ENCODE measurements at places on chromosomes 5 and 9. TPM values are rescaled to one million over a fixed set of nuclear protein-coding genes. Genes with fewer than 3 reads are reported as not detected.
A peak's percentile ranks its signal among the peaks of the same experiment; 100 is the strongest.

GRCh38 chr9:131228988-131229387 is 47.3 kb downstream of the FAM78A start:
- H3K27me3 ChIP-seq: no peaks in the 10 kb centered on the region
- H3K4me3 ChIP-seq: no peak overlapping the region
- peaks cover 11% of the 10 kb centered on the region for H3K36me3 ChIP-seq
- peaks cover 4% of the 10 kb centered on the region for H3K4me1 ChIP-seq

- H3K36me3 ChIP-seq: no peaks in the 10 kb centered on the region
- no peak overlapping the region for H3K4me3 ChIP-seq
- H3K27me3 ChIP-seq: no peaks in the 10 kb centered on the region
Observed at GRCh38 chr5:105632043-105632442, 2038.7 kb downstream of the EFNA5 start.

- peak overlapping the region; percentile 96 for H3K27ac ChIP-seq
- H3K27me3 ChIP-seq: no peaks in the 10 kb centered on the region
Observed at GRCh38 chr9:93451849-93452709, 594 bp downstream of the FAM120A start.

DNA sequence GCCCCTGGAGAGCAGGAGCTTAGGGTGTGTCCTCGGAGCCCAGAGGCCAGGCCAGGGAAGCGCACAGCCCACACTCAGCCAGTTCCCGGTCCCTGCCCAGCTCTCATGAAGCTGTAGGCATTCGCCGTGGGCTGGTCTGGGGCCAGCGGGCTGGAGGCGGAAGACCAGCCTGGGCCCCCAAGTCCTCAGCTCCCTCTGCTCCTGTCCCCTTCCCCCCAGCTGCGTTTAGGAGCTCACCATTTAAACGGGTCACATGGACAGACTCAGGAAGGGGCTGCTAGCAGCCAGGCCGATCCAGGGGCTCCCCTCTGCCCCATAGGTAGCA is 17.4 kb downstream of the DNLZ start:
- H3K36me3 ChIP-seq: no peaks in the 10 kb centered on the region
- no peaks in the 10 kb centered on the region for H3K4me1 ChIP-seq
- no peaks in the 10 kb centered on the region for H3K27me3 ChIP-seq
- no peak overlapping the region for H3K27ac ChIP-seq
- DNase-seq: no peak

DNA sequence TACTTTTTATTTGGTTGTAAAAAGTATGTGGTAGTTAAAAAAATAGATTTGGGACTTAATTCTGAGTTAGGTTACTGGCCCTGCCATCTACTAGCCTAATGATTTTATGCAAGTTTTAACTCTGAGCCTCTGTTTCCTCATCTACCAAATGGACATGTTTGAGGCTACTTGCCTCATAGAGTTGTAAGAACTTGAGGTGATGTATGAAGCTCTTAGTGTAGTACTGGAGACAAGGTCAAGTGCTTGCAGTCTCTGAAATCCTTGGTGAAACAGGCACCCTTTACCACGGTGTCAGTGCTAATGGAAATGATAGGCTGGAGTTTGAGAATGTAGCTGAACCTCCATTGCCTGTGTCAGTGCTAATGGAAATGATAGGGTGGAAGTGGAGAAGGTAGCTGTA is 15.3 kb downstream of the GPR107 start:
- no peak overlapping the region for H3K4me3 ChIP-seq
- no peak for DNase-seq
- peaks cover 15% of the 10 kb centered on the region for H3K36me3 ChIP-seq
- H3K27me3 ChIP-seq: no peaks in the 10 kb centered on the region
- peak overlapping the region; percentile 28 for H3K27ac ChIP-seq
- peaks cover 14% of the 10 kb centered on the region for H3K4me1 ChIP-seq

- no peaks in the 10 kb centered on the region for H3K27me3 ChIP-seq
- peaks cover 25% of the 10 kb centered on the region for H3K4me1 ChIP-seq
- no peak for DNase-seq
Observed at GRCh38 chr5:14281746-14282181, 138.6 kb downstream of the TRIO start.

DNA sequence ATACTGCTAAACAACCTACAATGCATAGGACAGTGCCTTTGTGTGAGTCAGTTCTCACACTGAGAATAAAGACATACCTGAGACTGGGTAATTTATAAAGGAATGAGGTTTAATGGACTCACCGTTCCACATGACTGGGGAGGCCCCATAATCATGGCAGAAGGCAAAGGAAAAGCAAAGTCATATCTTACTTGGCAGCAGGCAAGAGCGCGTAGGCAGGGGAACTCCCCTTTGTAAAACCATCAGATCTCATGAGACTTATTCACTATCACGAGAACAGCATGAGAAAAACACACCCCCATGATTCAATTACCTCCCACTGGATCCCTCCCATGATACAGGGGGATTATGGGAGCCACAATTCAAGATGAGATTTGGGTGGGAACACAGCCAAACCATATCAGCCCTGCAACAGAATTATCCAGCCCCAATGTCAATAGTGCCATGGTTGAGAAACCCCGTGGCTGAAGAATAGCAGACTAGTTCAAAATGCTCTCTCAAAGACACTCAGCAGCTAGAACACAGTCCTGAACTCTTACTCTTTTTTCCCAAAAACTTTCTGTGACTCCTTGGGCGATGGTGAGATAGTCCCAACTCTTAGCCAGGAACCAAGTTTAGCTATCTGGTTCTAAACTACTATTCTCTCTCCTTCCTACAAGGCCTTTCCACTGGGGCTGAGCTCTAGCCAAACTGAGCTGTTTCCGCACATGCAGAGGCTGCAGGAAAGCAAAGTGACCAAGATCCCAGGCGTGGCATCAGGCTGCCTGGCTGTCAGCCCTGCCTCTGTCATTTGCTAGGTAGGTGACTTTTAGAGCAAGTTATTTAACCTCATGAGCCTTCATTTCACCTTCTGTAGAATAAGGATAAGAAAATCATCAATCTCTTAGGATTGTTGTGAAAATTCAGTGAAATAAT is 21.7 kb downstream of the FAT2 start:
- no peak for DNase-seq
- H3K36me3 ChIP-seq: no peaks in the 10 kb centered on the region
- H3K4me1 ChIP-seq: peaks cover 5% of the 10 kb centered on the region
- H3K27me3 ChIP-seq: peaks cover 3% of the 10 kb centered on the region

- no peak overlapping the region for H3K4me3 ChIP-seq
- no peaks in the 10 kb centered on the region for H3K27me3 ChIP-seq
- DNase-seq: no peak
- H3K27ac ChIP-seq: no peak overlapping the region
- H3K36me3 ChIP-seq: peaks cover 15% of the 10 kb centered on the region
Observed at GRCh38 chr5:79284846-79285245, 48.9 kb downstream of the JMY start.

DNA sequence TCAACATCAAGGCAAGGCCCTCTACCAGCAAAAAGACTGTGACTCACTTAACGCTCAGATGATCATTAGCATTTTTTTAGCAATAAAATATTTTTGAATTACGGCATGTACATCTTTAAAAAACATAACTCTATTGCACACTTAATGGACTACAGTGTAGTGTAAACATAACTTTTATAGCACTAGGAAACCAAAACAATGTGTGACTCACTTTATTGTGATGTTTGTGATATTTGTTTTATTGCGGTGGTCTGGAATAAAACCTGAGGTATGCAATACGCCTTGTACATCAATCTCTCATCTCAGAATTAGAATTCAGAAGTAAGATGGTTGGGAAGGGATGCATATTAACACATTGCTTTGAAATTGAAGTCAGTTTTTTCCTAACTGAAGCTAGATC is 106.9 kb upstream of the PTCH1 start:
- H3K27ac ChIP-seq: no peak overlapping the region
- no peaks in the 10 kb centered on the region for H3K36me3 ChIP-seq

- no peak overlapping the region for H3K4me3 ChIP-seq
- H3K27ac ChIP-seq: no peak overlapping the region
- peaks cover 18% of the 10 kb centered on the region for H3K4me1 ChIP-seq
Observed at GRCh38 chr5:74422671-74423070, 217.9 kb downstream of the ENC1 start.

GRCh38 chr5:148343603-148344487 is 8.5 kb downstream of the SPINK9 start:
- DNase-seq: no peak
- H3K36me3 ChIP-seq: no peaks in the 10 kb centered on the region
- H3K4me3 ChIP-seq: peak overlapping the region; percentile 56

- no peak overlapping the region for H3K4me3 ChIP-seq
- no peaks in the 10 kb centered on the region for H3K36me3 ChIP-seq
- H3K27me3 ChIP-seq: peaks cover 27% of the 10 kb centered on the region
- no peak for DNase-seq
- no peak overlapping the region for H3K27ac ChIP-seq
Observed at GRCh38 chr5:137078171-137078665, 420.9 kb downstream of the SPOCK1 start.

DNA sequence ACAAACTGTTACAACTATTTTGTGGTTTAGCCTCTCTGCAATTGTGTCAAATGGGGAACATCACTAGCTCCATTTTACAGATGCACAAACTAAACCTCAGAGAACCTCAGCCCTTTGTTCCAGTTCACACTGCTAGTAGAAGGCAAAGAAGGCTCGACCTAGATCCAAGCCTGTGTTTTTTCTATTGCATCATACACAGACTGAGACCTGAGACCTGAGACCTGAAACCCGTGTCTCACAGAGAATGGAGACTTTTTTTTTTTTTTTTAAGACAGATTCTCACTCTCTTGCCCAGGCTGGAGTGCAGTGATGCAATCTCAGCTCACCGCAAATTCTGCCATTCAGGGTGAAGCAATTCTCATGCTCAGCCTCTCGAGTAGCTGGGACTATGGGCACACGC is 120.8 kb downstream of the GALNT10 start:
- H3K36me3 ChIP-seq: peaks cover 8% of the 10 kb centered on the region
- H3K27me3 ChIP-seq: no peaks in the 10 kb centered on the region
- H3K27ac ChIP-seq: no peak overlapping the region
- H3K4me1 ChIP-seq: no peaks in the 10 kb centered on the region

DNA sequence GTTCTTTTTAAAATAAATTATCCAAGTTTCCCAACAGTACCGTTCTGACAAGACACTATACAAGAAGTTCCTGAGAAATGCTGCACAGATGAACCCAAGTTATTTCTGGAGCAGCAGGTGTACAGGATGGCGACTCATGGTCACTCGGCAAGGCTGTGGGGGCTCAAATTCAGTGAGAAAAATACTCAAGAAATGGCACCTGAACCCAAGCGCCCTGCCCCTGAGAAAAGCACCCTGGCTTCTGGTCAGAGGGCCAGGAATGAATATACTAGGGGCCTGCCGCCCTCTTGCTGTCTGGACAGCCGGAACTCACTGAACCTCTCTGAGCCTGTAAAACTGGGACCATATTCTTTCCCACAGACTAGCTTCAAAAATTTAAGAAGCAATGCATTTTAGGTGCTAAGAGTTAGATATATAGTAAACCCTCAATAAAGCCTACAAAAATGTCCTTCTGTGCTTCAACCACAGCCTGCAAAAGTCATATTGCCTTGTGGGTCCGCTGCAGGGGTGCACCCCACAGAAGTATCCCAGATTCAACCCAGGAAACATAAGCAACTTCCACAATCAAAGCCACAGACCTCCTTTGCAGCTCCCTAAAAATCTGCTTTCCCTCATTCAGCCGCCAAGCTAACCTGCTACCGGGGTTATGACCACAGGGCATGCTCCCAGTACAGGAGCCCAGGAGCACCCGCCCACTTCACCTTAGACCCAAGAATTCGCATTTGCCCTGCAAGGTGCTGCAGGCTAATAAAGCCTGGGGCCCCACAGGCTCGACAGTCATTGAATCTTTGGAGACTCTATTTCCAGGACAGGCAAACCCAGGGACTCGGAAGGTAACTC is 1.4 kb downstream of the RAPGEF1 start:
- peaks cover 9% of the 10 kb centered on the region for H3K36me3 ChIP-seq
- peak overlapping the region; percentile 90 for H3K27ac ChIP-seq
- DNase-seq: no peak
- no peaks in the 10 kb centered on the region for H3K27me3 ChIP-seq
- H3K4me3 ChIP-seq: peak overlapping the region; percentile 94
- H3K4me1 ChIP-seq: peaks cover 46% of the 10 kb centered on the region

DNA sequence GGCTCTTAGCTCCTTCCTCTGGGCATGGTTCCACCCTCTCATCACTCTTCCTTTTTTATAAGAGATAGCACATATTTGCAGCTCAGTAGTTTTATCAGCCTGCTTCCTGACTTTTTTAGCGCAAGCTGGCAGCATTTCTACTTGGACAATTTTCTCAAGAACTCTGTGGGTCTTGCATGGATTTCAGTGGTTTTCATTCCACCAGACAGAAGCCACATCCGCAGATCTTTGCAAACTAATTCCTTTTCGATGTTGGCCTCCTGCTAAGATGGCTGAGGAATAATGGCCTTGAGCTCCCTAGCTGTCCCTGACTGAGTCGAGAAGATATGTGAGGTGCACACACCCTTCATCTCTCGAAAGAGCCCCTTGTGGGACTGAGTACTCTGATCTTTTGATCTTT is 49.5 kb downstream of the GALNT12 start:
- peaks cover 5% of the 10 kb centered on the region for H3K27me3 ChIP-seq
- no peak overlapping the region for H3K4me3 ChIP-seq
- H3K36me3 ChIP-seq: no peaks in the 10 kb centered on the region
- no peak overlapping the region for H3K27ac ChIP-seq

DNA sequence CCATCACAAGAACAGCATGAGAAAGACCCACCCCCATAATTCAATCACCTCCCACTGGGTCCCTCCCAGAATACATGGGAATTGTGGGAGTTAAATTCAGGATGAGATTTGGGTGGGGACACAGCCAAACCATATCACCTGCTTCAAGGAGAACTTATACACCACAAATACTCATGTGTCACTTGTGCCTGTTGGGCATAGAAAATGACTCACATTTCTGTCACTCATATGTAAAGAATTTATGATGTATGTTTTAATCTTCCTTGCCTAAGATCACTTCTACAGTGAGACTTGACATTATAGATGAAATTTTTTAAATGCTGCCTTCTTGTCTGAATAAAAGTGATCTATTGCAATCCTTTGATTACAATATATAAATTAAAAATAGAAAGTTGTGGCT is 23.0 kb upstream of the PRDM6 start:
- no peak for DNase-seq
- H3K27ac ChIP-seq: no peak overlapping the region
- no peak overlapping the region for H3K4me3 ChIP-seq
- H3K36me3 ChIP-seq: no peaks in the 10 kb centered on the region

GRCh38 chr9:132673355-132673754 is 3.1 kb downstream of the GTF3C4 start:
- peaks cover 22% of the 10 kb centered on the region for H3K36me3 ChIP-seq
- no peaks in the 10 kb centered on the region for H3K27me3 ChIP-seq
- peak overlapping the region; percentile 79 for H3K4me3 ChIP-seq

- H3K36me3 ChIP-seq: no peaks in the 10 kb centered on the region
- H3K4me1 ChIP-seq: peaks cover 15% of the 10 kb centered on the region
- peaks cover 34% of the 10 kb centered on the region for H3K27me3 ChIP-seq
- DNase-seq: no peak
Observed at GRCh38 chr9:127921557-127922120, 4.8 kb upstream of the ST6GALNAC4 start.

GRCh38 chr5:153863951-153864350 is 174.8 kb downstream of the FAM114A2 start:
- H3K4me3 ChIP-seq: no peak overlapping the region
- H3K27ac ChIP-seq: no peak overlapping the region
- peaks cover 11% of the 10 kb centered on the region for H3K4me1 ChIP-seq
- DNase-seq: no peak

Gene LCN15
- 0.93 TPM for total RNA-seq

Gene NEUROG1
- 3.7 TPM for total RNA-seq

Gene GABRG2
- 0.24 TPM for total RNA-seq
